EL (cell line): ENCODE measurements at places on chromosomes 2 and 18.

DNA sequence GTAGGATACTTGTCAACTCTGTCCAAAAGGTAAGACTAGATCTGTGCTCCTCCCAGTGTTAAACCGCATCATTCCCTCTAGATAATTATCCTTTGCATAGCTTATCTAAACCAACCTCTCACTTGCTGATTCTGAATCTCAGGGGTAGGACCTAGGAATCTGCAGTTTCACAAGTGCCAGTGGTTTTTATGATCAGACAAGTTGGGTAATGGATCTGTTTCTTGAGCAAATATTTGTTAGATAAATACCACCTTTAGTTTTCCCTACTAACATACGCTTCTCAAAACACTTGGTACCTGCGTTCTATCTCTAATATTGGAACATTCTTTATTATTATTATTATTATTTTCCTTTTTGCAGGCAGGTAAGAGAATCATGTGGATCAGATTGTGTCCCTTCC lies 439.9 kb downstream of the PTPRM start:
- no peak for DNase-seq

DNA sequence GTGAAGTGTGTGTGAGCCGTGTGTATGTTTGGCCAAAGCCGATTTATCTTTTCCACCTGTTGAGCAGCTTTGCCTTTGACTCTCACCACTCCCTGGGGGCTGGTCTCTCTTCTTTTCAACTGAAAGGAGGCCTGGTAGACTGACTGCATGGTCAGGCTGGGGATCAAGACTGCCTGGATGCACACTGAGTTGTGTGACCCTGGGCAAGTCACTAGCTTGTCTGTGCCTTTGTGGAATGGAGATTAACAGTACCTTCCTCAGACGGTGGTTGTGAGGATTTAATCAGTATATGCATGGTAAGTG lies 85.5 kb downstream of the TANC1 start:
- DNase-seq = no peak

GRCh38 chr2:205086662-205087061 lies 541.4 kb downstream of the PARD3B start:
- DNase-seq = peak; percentile 35

DNA sequence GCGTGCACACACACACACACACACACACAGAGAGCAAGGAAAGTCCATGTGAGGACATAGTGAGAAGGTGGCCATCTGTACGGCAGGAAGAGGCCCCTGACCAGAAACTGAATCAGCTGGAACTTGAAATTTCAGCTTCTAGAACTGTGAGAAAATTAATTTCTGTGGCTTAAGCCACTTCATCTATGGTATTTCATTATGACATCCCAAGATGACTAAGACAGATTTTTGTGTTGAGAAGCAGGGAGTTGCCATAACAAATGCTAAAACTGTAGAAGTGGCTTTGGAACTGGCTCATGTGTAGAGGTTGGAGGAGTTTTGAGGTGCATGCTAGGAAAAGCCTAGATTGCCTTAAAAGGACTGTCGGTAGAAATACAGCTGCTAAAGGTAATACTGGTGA lies 63.4 kb upstream of the ZBTB7C start:
- DNase-seq = no peak

- DNase-seq = no peak
Observed at GRCh38 chr2:85666435-85667316, 1.3 kb downstream of the SFTPB start.

- DNase-seq = no peak
Observed at GRCh38 chr2:237735798-237736197, 62.8 kb upstream of the RBM44 start.

DNA sequence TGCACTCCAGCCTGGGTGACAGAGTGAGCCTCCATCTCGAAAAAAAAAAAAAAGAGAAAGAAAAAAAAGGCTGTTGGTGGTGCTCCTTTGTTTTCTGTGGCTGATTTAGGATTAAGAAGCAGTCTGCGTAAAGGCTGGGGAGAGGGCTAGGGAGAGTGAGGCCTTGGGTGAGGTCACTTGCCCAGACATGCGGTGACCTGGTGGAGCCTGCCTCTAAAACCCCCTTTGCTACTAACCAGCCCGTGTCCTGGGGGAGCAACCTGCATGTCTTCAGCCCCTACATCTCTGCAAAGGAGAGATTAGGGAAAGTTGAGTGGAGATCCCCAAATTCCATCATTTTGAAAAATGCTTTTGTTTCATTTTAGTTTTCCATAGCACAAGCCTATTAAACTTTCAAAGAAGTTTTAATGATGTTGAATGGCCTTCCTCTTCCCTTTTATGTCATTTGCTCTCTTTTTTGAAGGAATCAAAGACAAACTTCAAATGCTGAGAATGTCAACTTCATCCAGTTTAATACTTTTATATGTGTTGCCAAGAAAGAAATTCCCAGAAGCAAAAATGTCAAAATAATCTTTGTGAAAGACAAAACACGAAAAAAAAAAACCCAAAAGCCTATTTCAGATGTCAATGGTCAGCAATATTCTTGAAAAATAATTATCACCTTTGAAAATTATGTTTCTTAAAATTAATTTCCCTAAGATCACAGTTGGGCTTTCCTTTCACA lies 38.9 kb upstream of the RALBP1 start:
- no peak for DNase-seq

DNA sequence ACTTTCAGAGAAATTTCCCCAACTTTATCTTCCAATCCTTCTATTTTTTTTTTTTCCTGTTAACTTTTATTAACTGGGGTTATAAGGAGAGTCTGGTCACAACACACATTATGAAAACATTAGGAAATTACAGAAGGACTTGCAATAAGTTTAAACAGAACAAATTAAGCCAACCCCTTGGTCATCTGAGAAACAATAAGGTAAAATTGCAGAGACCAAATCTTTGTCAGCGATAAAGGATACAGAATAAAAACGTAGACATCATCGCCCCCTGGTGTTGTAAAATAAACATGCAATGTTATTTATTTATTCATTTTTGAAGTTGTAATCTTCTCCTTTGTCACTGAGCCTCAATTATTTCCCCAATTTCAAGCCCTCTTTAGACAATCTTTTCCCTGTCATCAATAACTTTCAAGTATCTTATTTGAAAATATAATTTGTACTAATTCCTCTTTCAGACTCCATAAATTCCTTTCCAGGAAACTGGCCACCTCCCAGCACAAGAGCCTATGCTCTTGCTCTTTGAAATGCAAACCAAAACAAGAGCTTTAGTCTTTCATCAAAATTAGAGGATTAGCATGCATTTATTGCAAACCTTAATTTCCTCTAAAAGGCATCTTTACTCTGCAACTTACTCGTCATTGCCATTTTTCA lies 19.5 kb downstream of the G6PC2 start:
- DNase-seq = peak; percentile 31

DNA sequence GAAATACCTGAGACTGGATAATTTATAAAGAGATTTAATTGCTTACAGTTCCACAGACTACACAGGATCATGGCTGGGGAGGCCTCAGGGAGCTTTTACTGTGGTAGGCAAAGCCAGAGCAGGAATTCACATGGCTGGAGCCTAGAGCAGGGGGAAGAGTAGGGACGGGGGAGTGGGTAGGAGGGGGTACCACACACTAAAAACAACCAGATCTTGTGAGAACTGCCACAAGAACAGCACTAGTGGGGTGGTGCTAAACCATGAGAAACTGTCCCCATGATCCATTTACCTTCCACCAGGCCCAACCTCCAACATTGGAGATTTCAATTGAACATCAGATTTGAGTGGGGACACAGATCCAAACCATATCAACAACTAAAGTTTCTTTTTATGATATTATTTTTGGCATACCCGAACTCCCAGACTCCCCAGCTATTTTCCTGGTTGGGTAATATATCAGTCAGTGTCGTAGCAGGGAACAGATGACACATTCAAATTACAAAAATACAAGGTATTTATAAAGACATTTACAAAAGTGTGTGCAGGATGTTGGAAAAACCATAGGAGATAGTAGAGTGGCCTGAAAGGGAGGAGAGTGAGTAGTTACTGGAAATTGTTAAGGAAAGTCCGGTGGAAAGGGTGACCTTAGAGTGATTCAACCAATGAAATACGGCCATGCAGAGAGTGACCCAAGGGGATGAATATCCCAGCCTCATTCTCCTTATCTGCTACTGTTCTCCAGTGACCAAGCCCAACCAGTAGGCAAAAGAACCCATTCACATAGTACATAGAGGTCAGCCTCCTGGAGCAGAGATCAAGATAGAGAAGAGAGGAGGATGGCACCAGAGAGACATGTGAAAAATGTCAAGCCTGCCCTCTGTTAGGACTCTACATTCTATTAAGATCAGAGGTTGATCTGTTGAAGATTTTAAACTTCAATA lies 8.8 kb downstream of the RPL37A start:
- DNase-seq = no peak

DNA sequence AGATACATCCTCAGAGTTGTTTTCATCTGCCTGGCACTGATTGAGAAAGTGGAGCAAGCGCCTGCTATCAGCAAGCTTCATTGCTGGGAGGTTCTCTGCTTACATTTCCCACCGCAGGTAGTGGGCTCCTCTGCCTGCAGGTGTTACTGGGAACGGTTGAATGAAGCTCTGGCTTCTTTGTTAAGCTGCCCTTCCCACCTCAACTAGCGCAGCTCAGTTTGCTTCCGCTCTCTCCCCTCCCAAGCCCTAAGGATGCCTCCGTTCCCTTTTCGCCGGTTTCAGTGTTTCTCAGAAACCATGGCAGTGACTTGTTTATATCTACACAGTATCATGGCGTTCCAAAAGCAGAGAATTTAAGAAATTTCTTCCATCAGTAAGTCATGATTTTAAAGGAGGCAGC lies 72.2 kb upstream of the B3GNT7 start:
- no peak for DNase-seq

- DNase-seq = peak; percentile 41
Observed at GRCh38 chr2:33153008-33153407, 206.3 kb downstream of the LTBP1 start.

- DNase-seq = peak; percentile 65
Observed at GRCh38 chr2:223075301-223076270, 23.6 kb downstream of the KCNE4 start.

- DNase-seq = no peak
Observed at GRCh38 chr2:100262046-100262445, 60.3 kb downstream of the LONRF2 start.

GRCh38 chr18:43780782-43781340 lies 503.6 kb upstream of the SYT4 start:
- DNase-seq = peak; percentile 85

DNA sequence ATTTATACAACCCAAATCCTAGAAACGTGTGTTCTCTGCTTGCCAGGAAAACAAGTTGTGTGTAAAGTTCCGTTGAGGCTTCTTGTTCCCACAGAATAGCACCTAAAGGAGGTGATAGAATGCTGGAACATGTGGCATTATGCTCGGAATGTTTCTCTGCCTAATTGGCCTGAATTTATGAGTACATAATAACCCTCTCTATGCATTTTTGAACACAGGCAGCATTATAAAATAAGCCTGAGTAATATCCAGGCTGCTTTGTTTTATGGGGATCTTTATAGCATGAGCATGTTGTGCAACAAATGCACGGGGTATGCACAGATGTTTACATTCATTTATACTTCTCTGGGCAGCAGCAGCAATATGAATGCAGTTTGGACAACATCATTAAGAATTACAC lies 385.7 kb downstream of the MBD2 start:
- no peak for DNase-seq

DNA sequence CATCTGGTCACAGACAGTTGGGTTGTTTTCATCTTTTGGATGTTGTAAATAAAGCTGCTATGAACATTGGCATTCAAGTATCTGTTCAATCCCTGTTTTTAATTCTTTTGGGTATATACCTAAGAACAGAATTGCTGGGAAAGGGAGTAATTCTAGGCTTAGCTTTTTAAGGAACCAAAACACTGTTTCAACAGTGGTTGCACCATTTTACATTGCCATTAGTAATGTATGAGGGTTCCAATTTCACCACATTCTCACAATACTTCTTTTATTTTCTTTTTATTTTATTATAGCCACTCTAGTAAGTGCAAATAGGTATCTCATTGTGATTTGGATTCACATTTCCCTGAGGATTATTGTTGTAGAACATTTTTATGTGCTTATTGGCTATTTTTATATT lies 108.9 kb upstream of the GLS start:
- no peak for DNase-seq

GRCh38 chr2:240642061-240642805 lies 17.0 kb downstream of the GPR35 start:
- DNase-seq = no peak

GRCh38 chr2:69061525-69061924 lies 48.5 kb downstream of the ANTXR1 start:
- no peak for DNase-seq

- DNase-seq = no peak
Observed at GRCh38 chr18:79657342-79657996, 22.1 kb upstream of the CTDP1 start.

DNA sequence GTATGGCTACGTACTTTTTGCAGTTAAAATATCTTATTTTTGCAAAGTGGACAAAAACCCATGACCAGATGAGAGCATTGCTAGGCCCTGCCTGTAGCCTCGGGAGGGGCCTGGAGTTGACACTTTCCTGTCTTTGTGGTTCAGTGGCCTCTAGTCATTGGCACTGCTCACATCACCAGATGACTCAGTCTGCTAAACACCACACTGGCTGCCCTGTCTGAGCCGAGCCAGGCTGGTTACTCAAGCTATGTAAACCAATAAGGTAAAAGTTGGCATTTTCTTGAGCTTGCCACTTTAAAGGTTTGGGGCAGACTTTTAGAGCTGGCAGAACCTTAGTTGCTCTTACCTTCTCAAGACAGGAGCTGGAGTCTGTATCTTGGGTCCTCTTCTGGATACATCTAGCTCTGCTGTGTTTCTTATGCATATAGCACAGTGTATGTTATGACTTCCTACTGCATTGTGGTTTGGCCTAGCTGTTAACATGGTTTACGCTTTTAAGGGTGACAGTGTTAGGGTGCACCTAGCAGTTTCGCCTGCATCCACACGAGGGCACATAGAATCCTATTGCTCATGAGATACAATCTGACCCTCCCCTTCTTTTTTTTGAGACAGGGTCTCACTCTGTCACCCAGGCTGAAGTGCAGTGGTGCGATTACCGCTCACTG lies 76.4 kb downstream of the AP1S3 start:
- peak; percentile 89 for DNase-seq

DNA sequence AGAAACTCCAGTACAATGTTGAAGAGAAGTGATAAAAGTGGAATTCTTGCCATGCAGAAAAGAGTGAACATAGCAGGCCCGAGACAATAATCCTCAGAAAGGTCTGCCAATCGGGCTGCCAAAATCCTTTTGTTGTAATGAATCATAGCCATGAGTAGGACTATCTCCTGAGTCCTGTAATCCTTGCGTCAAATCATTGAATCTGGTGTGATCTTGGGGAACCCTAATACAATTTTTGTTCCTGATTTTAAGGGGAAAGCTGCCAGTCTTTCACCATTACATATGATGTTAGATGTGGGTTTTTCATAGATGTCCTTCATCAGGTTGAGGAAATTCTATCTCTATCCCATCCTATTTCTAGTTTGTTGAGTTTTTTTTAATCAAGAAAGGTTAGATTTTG lies 2.2 kb downstream of the TPGS2 start:
- DNase-seq = no peak

DNA sequence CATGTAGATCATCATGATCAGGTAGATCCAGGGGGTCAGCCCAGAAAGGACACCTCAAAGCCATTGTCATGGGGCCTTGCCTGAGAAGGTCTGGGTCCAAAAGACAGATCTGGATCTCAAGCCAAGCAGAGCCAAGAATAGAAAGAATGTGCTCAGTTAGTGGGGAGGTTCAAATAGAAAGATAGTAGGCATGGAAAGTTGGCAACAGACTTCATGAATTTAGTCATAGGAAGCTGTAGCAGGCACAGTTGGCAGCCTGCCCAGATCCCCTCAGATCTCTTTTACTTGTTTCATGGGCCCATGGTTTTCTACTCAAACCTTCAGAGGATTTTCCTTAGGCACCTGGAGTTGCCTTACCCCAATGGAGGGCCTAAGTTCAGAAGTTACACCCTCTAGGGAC lies 767.0 kb downstream of the SLC4A3 start:
- peak; percentile 77 for DNase-seq

GRCh38 chr18:70301667-70302066 lies 12.8 kb downstream of the SOCS6 start:
- DNase-seq = no peak
